ENCODE measurements at places on chromosomes 12 and 14. TPM values are rescaled to one million over a fixed set of nuclear protein-coding genes. Genes with fewer than 3 reads are reported as not detected.

DNA sequence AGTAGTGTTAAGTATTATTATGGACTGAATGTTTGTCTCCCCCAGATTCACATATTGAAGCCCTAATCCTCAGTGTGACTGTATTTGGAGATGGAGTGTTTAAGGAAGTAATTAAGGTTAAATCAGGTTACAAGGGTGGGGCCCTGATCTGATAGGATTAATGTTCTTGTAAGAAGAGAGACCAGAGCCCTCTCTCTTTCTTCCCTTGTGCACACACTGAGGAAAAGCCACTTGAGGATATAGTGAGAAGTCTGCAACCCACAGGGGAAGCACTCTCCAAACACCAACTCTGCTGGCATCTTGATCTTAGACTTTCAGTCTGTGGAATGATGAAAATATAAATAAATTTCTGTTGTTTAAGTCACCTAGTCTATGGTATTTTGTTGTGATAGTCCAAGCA, 2.2 kb upstream of the KLRG1 start:
- no peak overlapping the region for H3K27ac ChIP-seq
- peaks cover 4% of the 10 kb centered on the region for H3K27me3 ChIP-seq
- DNase-seq: no peak
- peaks cover 26% of the 10 kb centered on the region for H3K4me1 ChIP-seq

DNA sequence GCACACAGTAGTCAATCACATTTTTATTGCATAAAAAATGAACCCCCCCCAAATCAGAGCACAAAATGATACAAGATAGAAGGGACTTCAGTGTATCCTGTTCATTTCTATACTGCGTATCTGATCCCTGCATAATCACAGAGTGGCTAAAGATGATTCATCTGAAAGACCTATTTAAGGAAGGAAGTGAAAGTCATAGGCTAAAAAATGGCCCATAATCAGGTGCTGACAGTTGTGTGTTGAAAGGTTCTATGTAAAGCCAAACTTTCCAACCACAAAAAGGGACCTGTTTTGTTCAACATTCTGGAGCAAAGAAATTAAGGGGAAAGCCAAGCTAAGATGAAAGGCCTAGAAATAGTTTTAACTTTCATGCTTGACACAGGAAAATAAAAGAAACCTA, 147.8 kb upstream of the ATP2B1 start:
- peaks cover 42% of the 10 kb centered on the region for H3K4me1 ChIP-seq
- peaks cover under 1% of the 10 kb centered on the region for H3K36me3 ChIP-seq
- peak overlapping the region; percentile 3 for H3K4me3 ChIP-seq
- H3K27me3 ChIP-seq: peaks cover 2% of the 10 kb centered on the region

DNA sequence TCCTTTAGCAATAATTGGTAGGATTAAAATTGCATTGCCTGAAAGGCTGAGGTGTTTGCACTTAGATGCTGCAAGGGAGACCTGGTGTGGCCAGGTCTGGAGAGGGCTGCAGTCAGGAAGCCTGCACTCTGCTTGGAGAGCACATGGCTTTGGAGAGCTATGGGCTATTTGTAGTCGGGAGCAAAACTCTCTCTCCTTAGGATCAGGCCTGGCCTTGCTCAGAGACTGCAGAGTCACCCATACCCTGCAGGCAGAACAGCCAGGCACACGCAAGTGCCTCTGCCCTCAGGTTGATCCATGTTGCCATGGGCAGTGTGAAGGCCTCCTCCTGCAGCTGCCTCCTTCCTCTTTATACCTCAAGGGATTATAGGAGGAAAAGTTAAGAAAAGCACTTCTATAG, 26.8 kb downstream of the CKB start:
- no peak for DNase-seq
- H3K36me3 ChIP-seq: peaks cover 23% of the 10 kb centered on the region
- H3K27ac ChIP-seq: no peak overlapping the region
- H3K4me1 ChIP-seq: peaks cover 7% of the 10 kb centered on the region
- H3K4me3 ChIP-seq: no peak overlapping the region

- no peaks in the 10 kb centered on the region for H3K27me3 ChIP-seq
- no peak overlapping the region for H3K27ac ChIP-seq
- H3K4me3 ChIP-seq: no peak overlapping the region
- no peak for DNase-seq
Measured at GRCh38 chr12:43111608-43112007, 440.4 kb downstream of the ADAMTS20 start.

- no peak for DNase-seq
- H3K4me1 ChIP-seq: peaks cover 3% of the 10 kb centered on the region
- H3K4me3 ChIP-seq: no peak overlapping the region
- H3K36me3 ChIP-seq: no peaks in the 10 kb centered on the region
Measured at GRCh38 chr14:51821822-51822221, 38.6 kb upstream of the GNG2 start.

GRCh38 chr12:27431185-27431584, 15.4 kb upstream of the SMCO2 start:
- H3K4me3 ChIP-seq: no peak overlapping the region
- no peak overlapping the region for H3K27ac ChIP-seq
- peak; percentile 61 for DNase-seq
- H3K27me3 ChIP-seq: no peaks in the 10 kb centered on the region
- H3K4me1 ChIP-seq: peaks cover 34% of the 10 kb centered on the region

GRCh38 chr12:131085816-131086591, 132.3 kb downstream of the ADGRD1 start:
- H3K27ac ChIP-seq: no peak overlapping the region
- no peak overlapping the region for H3K4me3 ChIP-seq
- H3K4me1 ChIP-seq: peaks cover 3% of the 10 kb centered on the region
- peaks cover 6% of the 10 kb centered on the region for H3K27me3 ChIP-seq

- H3K4me3 ChIP-seq: no peak overlapping the region
- no peak for DNase-seq
- H3K36me3 ChIP-seq: no peaks in the 10 kb centered on the region
- peaks cover 9% of the 10 kb centered on the region for H3K27me3 ChIP-seq
Measured at GRCh38 chr14:103247169-103247606, 86.8 kb upstream of the EIF5 start.

DNA sequence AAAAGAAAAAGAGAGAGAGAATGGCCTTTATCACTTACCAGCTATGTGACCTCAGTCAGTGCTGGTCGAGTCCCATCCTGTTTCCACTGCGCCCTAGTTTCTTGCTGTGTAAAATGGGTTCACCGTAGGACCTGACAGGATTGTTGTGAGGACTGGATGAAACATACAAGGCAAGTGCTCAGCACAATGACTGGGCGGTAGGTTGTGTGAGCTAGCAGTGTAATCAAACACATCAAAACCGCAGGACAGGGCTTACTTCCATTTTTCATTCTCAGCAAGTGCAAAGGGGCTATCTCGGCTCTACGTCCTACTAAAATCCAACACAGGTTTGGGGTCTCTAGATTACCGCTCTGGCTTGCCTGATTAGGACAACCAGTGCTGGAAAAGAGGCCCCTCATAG, 36.4 kb upstream of the ATXN2 start:
- H3K27ac ChIP-seq: no peak overlapping the region
- H3K27me3 ChIP-seq: no peaks in the 10 kb centered on the region
- no peak for DNase-seq
- no peaks in the 10 kb centered on the region for H3K36me3 ChIP-seq

- DNase-seq: no peak
- H3K27ac ChIP-seq: no peak overlapping the region
- no peaks in the 10 kb centered on the region for H3K4me1 ChIP-seq
- no peaks in the 10 kb centered on the region for H3K36me3 ChIP-seq
- no peak overlapping the region for H3K4me3 ChIP-seq
Measured at GRCh38 chr14:59435987-59436386, 29.2 kb downstream of the GPR135 start.

DNA sequence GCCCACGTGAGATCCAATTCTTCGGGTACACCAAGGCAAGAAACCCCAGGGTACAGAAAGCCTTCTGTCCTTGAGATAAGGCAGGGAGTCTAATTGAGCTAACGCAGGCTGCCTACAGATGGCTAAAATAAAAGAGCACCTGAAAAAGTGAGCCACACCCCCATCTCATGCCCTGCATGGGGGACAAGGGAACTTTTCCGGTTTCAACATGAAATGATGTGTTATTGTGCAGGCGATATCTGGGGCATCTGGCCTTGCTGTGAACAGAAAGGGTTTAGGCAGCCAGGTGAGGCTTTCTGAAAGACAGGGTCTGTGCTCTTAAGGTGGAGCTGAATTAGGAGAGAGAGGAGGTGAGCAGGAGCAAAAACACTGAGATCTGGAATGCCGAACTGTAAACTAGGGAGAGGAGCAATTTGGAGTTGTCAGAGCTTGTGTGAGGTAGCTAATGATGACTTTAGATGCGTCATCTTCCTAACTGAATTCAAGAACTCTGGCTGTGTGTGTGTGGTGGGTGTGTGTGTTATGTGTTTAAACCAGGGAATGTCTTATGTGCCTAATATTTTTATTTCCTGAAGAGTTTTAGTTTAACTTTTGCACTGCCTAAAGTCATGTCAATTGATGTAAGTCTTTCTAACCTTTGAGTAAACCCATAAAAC, 20.1 kb upstream of the LDHB start:
- H3K27me3 ChIP-seq: no peaks in the 10 kb centered on the region
- H3K27ac ChIP-seq: peak overlapping the region; percentile 57

- peak overlapping the region; percentile 97 for H3K27ac ChIP-seq
- H3K4me1 ChIP-seq: peaks cover 59% of the 10 kb centered on the region
- H3K36me3 ChIP-seq: peaks cover 38% of the 10 kb centered on the region
- H3K27me3 ChIP-seq: no peaks in the 10 kb centered on the region
- DNase-seq: no peak
Measured at GRCh38 chr12:11833174-11833895, 183.9 kb downstream of the ETV6 start.

DNA sequence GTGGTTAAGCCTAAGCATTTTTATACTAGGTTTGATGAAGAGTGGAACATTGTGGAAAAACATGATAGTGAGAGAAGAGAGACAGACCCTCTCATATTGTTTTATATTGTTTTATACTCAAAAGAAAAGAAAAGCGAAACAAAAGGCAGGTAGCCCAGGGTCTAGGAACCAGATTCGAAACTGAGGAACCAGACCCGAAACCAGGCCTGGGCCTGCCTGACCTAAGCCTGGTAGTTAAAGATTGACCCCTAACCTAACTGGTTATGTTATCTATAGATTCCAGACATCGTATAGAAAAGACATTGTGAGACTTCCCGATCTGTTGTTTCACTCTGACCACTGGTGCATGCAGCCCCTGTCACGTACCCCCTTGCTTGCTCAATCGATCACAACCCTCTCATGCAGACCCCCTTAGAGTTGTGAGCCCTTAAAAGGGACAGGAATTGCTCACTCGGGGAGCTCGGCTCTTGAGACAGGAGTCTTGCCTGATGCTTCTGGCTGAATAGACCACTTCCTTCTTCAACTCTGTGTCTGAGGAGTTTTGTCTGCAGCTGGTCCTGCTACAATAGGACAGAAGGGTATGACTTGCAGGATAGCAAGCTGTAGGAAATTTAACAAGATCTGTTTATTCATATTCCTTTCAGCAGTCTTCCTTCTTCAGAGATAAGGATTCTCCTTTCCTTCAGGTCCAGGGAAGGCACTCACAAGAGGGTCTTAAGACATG, 147.1 kb upstream of the PLEKHA5 start:
- no peak overlapping the region for H3K27ac ChIP-seq
- H3K36me3 ChIP-seq: no peaks in the 10 kb centered on the region
- no peak for DNase-seq

DNA sequence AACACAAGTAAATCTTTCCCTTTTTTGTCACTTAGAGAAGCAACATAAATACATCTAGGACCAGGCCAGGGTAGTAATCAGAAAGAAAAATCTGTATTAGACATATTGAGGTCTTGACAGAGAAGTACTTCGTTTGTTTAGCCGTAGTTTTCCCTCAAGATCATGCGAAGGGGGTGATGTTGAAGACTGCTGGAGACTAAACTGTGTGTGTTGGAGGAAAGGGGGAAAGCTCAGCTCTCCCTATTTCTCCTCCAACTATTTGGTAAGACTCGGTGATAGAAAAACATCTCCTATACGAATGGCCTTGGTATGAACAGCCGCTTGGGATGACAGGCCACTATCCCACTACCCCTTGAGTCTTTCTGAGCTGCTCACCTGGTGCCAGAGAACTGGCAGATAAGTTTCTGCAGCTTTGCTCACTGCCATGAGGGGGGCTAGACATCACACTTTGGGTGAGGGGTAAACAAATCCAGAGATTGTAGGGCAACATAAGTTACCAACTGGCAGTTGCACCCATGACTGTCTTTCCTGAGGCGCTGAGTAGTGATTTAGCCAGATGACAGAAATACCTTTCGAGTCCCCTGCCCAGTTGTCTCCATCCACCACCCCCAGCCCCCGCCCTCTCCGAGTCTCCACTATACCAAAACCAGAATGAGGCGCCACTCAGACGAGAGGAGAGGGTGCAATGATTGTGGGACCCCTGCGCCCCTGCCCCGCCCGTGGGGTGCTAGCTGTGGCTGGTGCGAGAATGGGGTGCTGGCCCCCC, 685 bp downstream of the VAMP1 start:
- peaks cover 45% of the 10 kb centered on the region for H3K36me3 ChIP-seq
- no peak for DNase-seq

- no peak overlapping the region for H3K4me3 ChIP-seq
- no peaks in the 10 kb centered on the region for H3K36me3 ChIP-seq
- no peak overlapping the region for H3K27ac ChIP-seq
- DNase-seq: no peak
- H3K4me1 ChIP-seq: no peaks in the 10 kb centered on the region
Measured at GRCh38 chr14:75896341-75896740, 85.5 kb downstream of the TGFB3 start.

DNA sequence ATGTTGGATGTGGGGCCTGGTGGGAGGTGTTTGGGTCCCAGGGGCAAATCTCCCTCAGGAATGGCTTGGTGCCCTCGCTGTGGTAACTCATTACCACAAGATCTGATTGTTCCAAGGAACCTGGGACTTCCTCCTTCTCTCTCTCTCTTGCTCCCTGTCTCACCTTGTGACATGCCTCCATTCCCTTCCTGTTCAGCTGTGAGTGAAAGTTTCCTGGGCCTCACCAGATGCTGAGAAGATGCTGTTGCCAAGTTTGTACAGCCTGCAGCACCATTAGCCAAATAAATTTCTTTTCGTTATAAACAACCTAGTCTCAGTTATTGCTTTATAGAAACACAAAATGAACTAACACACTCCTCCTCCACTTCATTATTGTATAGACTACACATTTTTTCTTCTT, 759.8 kb upstream of the MDGA2 start:
- no peak for DNase-seq
- no peaks in the 10 kb centered on the region for H3K4me1 ChIP-seq
- no peak overlapping the region for H3K27ac ChIP-seq
- H3K4me3 ChIP-seq: no peak overlapping the region
- no peaks in the 10 kb centered on the region for H3K27me3 ChIP-seq
- H3K36me3 ChIP-seq: no peaks in the 10 kb centered on the region

GRCh38 chr12:69290545-69291277, 51.3 kb downstream of the CPSF6 start:
- peak; percentile 91 for DNase-seq
- peaks cover 45% of the 10 kb centered on the region for H3K27me3 ChIP-seq
- no peak overlapping the region for H3K4me3 ChIP-seq
- H3K27ac ChIP-seq: no peak overlapping the region

- no peak for DNase-seq
- H3K4me3 ChIP-seq: no peak overlapping the region
- no peaks in the 10 kb centered on the region for H3K27me3 ChIP-seq
- H3K36me3 ChIP-seq: no peaks in the 10 kb centered on the region
Measured at GRCh38 chr12:23830210-23830609, 119.3 kb downstream of the SOX5 start.

The NANOG gene
- total RNA-seq: not detected

The SPTB gene
- not detected for total RNA-seq

The MGP gene
- not detected for total RNA-seq

The ACRBP gene
- total RNA-seq: 0.47 TPM

The PLD4 gene
- 0.07 TPM for total RNA-seq

The KRT75 gene
- total RNA-seq: not detected

The FGF23 gene
- total RNA-seq: not detected

The DLK1 gene
- total RNA-seq: not detected

The TMTC3 gene
- 8.2 TPM for total RNA-seq

The TGFB3 gene
- total RNA-seq: 2.4 TPM

The OTOGL gene
- total RNA-seq: not detected

The SUDS3 gene
- 23.6 TPM for total RNA-seq

The CCDC177 gene
- 0.05 TPM for total RNA-seq

The RBP5 gene
- total RNA-seq: not detected

The CARMIL3 gene
- total RNA-seq: 1.5 TPM

The AKAP5 gene
- 0.90 TPM for total RNA-seq
